Activated T-cell treated with anti-CD3 and anti-CD28 coated beads for 24 hours (primary cell): ENCODE measurements at places on chromosomes 16 and 17.

DNA sequence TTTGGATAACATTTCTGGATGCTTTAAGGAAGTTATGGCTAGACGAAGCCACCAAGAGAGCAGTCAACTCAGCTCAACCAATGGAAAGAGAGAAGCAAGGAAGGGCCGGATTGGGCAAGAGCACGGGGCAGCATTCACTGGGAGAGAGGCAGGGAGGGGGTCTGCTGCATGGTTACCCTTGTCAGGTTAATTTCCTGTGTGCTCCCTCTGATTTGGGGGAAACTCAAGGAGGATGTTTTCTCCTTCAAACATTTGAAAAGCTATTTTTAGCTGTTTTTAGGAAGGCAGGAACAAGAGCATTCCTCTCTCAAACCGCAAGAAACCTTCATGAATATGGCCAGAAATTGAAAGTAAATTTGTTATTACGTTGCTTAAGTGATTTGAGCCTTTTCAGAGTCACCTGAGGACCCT lies 118.5 kb upstream of the ZFHX3 start:
- DNase-seq = no peak

GRCh38 chr17:44595216-44595775 lies 38.0 kb downstream of the FZD2 start:
- DNase-seq = no peak

DNA sequence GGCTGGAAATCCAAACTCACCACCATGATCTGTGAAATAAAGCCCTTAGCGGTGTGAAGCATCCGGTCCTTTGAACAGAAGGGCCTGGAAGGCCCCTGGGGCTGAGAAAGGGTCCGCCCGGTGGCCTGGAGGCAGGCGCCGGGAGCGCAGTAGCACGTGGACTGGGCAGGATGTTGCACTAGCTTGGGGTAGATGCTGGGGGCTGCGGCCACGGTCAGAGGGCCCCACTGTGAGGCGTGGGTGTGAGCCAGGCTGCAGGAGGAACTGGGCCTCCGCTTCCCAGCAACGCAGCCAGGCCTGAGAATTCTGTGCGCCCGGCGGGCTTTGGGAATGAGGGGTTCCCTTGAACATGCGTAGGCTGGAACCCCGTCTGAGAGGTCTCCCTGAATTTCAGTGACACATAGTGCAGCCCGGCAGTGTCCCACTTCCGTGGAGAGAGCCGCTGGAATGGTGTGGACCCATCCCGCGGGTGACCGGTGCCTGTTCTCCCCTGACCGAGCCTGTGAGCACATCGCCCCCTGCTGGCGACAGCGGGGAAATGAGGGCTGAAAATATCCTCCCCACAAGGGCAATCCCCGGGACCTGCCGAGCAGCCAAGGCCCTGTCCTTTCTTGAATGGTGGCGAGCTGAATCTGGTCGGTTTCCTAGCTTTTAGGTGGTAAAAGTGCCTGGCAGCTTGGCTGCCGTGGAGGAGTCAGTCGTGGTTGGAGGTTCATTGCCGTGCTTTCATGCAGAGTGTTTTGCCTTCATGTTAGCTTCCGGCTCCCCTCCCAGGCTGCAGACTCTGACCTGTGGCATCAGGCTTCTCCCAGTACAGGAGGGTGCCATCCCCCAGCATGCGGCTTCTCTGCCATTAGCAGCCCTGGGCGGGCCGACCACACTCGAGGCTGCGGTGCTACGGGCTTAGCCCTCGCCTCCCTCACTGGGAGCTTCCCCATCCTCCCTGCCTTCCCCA lies 43.8 kb downstream of the DNAJA2 start:
- DNase-seq = peak; percentile 55

DNA sequence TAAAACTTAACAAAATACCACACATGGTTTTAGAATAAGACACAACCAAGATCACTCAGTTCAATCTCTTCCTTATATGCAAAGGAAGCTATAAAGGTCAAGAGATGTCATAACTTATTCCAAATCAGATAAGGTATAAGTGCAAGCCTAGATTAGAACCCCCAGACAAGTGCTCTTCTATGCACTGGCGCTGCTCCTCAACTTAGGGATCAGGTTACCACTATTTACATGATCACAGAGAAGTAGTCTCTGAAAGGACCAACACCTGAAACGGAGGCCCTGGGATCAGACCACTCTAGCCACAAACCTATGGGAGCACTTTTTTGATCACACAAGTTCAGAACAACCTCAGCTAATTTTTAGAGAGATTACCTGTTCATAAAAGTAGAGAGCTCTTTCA lies 16.6 kb downstream of the COPS3 start:
- no peak for DNase-seq

GRCh38 chr17:32253117-32253611 lies 12.5 kb upstream of the RHBDL3 start:
- DNase-seq = peak; percentile 59

GRCh38 chr17:57402681-57403180 lies 146.4 kb downstream of the MSI2 start:
- DNase-seq = no peak

DNA sequence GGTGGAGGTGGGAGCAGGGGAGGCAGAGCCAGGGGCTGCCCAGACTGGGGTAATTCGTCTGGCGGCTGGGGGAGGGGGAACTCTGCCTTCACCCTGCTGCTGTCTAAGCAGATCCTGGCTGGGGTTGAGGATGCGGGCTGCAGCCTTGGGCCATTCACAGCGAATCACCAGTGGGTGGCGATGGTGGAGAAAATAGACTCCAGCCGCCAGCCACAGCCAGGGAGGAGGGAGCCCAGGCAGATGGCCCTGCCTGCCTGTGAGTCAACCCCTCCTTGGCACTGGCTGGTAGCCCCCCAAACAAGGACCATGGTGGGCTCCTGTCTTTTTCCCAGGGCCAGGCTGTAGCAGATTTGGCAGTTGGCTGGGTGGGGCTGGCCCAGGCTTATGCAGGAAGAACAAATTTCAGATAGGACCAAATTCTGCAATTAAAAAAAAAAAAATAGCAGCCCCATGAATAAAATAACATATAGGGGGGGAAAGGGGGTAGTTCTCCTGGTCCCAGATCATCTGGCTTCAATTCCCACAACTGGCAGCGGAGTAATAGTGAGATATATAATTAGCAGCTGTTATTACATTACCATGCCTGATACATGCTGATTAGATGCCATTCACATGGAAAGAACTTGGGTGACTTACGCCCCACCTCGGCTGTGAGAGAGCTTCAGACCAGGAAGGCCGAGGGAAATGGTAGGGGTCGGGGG lies 41.5 kb upstream of the CDH5 start:
- no peak for DNase-seq

- DNase-seq = no peak
These were observed 534.1 kb downstream of the GRIN2A start for GRCh38 chr16:9647981-9648701.

- DNase-seq = no peak
These were observed 271.2 kb downstream of the CBLN1 start for GRCh38 chr16:49010396-49010795.

- no peak for DNase-seq
These were observed 23.2 kb upstream of the ANKFN1 start for GRCh38 chr17:56130026-56130425.

- DNase-seq = peak; percentile 24
These were observed 197.6 kb downstream of the XYLT1 start for GRCh38 chr16:17273142-17273561.

- no peak for DNase-seq
These were observed 211.4 kb downstream of the GSG1L start for GRCh38 chr16:27852116-27852515.

GRCh38 chr16:74461826-74462225 lies 40.5 kb upstream of the CLEC18B start:
- DNase-seq = no peak

- DNase-seq = no peak
These were observed 15.3 kb downstream of the OR3A1 start for GRCh38 chr17:3282901-3283300.

DNA sequence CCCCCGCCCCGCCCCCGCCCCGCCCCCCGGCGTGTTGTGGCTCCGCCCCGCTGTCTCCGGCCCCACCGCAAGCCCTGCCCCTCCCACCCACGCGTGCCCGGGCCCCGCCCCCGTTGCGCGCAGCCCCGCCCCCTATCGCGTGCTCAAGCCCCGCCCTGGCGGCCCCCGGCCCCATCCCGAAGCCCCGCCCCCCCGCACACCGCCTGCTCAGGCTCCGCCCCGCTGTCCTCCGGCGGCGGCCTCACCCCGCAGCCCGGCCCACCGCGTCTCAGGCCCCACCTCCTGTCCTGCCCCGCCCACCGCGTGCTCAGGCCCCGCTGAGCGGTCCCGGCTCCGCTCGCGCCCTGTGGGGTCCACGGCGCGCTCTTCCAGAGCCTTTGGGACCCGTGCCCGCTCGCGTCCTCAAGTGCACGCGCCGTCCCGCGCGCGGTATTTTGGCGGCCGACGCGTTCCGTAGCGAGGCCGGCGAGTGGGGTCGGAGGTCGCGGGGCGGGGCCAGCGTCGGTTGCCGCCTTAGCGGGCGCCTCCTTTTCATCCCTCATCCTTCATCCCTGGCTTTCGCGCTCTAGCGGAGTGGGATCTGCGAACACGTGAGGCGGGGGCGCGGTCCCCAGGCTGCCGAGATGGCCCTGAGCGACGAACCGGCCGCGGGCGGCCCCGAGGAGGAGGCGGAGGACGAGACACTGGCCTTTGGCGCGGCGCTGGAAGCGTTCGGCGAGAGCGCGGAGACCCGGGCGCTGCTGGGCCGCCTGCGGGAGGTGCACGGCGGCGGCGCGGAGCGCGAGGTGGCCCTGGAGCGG lies at the start of gene TBCD:
TBCD (plus strand) TSS at position 495 of the 800 bp plus-strand sequence; CDS start at position 624, 129 bp downstream.
- peak; percentile 79 for DNase-seq
